ENCODE measurements at places on chromosomes 4 and X.

GRCh38 chr4:166941629-166942028 lies 292.7 kb downstream of the SPOCK3 start:
- DNase-seq = no peak

GRCh38 chr4:20813700-20814099 lies 113.4 kb downstream of the PACRGL start:
- DNase-seq = no peak

GRCh38 chrX:64642482-64642881 lies 247.2 kb upstream of the MTMR8 start:
- no peak for DNase-seq

DNA sequence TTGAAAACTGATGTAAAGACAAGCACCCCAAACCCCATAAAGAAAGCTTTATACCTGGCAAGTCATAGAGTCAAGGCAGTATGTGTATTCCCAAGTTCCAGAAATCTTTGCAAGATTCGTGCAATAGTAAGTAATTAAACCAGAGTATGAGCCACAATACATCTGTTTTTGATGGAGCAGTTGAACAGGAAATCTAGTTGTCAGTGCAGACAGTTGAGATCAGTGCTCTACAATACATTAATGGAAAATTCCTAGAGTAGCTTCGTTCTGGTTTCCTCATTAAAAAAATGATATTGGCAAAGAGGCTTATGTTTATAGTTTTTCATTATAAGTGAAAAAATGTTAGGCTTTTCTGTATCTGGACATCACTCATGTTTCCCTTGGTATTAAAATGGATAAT lies 575.3 kb downstream of the TRIML1 start:
- peak; percentile 51 for DNase-seq

All from GM03348 (cell line).